ENCODE measurements at places on chromosomes 1 and 21. TPM values are rescaled to one million over a fixed set of nuclear protein-coding genes. Genes with fewer than 3 reads are reported as not detected.

DNA sequence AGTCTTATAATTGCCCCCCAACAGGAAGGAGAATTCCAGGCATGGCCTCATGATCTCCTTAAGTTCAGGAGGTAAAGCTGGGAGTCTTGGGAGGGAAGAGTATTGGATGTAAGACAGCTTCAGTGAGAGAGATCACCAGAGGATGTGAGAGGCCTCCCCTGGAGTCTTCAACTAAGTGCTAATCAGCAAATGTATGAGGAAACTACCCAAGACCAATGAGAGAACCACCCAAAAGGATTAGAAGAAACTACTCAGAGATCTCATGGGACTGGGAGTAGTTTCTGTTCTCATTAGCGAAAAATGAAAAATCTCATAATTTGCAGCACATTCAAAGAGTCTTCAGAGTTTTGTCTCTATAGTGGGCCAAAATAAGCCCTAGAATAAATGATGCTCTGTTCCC, 36.6 kb upstream of the WNT2B start:
- no peak for DNase-seq

SPRR3 gene
- total RNA-seq: not detected

GRCh38 chr1:39908534-39908933, 6.8 kb upstream of the MYCL start:
- DNase-seq: no peak

DNA sequence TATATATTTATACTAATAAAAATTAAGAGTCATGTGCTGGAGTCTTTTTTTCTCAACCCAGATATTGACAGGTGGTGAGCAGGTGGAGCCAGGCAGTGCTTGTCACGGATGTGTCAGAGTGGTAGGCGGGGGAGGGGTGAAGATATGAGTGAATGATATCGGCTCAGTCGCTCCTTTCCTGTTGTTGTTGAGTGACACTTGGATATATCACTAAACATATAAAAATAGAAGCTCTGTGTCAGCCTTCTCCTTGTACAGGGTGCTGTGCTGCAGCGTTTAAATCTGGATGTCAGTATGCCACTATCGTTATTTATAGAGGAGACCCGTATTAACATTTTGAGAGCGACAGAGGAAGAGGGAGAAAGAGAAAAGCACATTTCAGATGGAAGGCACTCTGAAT, 339.6 kb downstream of the NUF2 start:
- no peak for DNase-seq

DNA sequence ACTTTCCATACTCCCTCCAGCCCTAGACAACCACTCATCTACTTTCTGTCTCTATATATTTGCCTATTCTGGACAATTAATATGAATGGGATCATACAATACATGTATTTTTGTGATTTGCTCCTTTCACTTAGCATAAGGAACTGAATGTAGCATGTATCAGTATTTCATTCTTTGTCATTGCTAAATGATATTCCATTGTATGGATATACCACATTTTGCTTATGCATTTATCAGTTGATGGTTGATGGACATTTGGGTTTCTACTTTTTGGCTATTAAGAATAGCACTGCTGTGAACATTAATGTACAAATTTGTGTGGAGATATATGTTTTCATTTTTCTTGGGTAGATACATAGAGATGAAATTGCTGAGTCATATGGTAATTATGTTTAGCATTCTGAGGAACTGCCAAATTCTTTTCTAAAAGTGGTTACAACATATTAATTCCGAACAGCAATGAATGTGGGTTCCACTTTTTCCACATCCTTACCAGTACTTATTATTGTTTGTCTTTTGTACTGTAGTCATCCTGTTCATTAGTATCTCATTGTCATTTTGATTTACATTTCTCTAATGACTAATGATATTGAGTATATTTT, 121.0 kb downstream of the LRRC40 start:
- no peak for DNase-seq

SH2D5 gene
- 9.0 TPM for total RNA-seq

DNA sequence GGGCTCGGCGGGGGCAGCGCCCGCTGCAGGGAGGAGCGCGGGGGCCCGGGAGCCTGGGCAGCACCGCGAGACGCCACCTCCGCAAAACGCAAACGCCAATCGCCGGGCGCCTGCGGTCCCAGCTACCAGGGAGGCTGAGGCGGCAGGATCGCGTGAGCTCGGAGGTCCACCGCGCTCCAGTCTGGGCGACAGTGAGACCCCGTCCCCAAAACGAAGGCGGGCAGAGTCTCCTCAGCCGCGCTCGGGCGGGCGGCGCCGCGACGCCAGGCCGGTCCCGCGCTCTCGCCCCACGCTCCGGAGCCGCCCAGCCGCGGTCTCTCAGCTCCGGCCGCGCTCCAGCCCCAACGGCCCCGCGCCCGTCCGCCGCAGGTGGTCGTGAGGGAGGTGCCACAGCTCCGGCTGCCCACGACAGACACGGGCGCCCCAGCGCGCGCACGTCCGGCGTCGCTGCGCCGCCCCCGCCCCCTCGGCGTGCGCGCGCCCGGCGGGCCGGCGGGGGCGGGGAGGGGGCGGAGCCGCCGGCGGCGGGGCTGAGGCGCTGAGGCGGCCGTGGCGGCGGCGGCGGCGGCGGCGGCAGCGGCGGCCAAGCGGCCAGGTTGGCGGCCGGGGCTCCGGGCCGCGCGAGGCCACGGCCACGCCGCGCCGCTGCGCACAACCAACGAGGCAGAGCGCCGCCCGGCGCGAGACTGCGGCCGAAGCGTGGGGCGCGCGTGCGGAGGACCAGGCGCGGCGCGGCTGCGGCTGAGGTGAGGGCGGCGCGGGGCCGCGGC, at the start of gene ADARB1:
ADARB1 (plus strand) TSS at position 533 of the 770 bp plus-strand sequence. CDS start 97,077 bp downstream, outside the sequence.
- DNase-seq: peak; percentile 8

- DNase-seq: no peak
Measured at GRCh38 chr21:32189688-32190483, 89.0 kb downstream of the MIS18A start.

DNA sequence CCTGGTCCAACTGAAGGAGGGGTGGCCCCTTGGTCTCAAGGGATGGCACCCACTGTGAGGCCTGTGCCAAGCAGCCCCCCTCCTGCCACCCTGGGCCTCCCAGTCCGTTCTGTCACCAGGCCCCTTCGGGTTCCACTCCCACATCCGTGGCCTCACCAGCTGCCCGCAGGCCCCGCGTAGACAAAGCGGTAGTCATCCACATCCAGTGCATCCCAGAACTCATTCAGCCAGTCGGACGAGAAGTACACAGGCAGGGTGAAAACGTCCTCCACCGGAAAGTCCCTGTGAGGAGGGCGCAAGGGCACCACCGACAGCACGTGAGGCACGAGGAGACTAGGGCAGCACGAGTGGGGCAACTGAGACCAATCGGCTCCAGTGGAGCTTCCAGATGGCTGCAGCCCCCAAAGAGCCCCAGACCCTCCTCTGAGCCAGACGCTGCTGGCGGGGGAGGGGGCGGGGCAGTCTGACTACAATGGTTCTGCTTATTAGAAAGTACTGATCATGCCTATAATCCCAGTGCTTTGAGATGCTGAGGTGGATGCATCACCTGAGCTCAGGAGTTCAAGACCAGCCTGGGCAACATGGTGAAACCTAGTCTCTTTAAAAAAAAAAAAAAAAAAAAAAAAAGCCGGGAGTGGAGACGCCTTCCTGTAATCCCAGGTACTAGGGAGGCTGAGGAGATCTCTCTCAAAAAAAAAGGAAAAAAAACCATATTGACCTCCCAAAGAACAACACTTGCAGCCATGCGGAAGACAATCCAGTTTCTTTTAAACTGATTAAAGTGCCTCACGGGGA, 1.2 kb downstream of the JMJD4 start:
- DNase-seq: no peak

CHRNB2 gene
- 0.55 TPM for total RNA-seq

GRCh38 chr1:6513320-6513801, 21.9 kb upstream of the PLEKHG5 start:
- DNase-seq: no peak

DNA sequence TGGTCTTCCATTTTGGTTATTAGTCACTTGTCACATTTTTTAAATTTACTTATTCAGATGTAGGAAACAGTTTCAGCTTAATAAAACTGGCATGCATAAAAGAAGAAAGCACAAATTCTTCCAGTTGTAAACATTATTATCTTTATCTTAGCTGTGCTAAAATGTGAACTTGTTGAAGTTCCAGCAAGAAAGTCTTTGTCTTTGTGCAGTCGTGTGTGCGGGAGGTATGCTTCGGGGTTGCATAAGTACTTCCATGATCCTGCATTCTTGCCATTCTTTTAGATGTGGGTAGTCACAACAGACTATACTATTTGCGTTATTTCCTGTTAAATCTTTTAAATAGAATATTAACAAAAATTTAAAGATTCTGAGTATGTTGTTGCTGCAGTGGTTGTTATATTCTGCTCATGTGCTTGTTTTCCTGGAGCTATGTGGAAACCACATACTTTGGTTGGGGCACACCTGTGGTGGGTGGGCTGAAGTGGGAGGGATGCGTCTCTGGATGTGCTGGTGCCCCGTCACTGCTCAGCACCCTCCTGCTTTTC, 49.9 kb downstream of the CBS start:
- peak; percentile 98 for DNase-seq

- DNase-seq: no peak
Measured at GRCh38 chr1:31127266-31127665, 61.7 kb upstream of the PUM1 start.

DNA sequence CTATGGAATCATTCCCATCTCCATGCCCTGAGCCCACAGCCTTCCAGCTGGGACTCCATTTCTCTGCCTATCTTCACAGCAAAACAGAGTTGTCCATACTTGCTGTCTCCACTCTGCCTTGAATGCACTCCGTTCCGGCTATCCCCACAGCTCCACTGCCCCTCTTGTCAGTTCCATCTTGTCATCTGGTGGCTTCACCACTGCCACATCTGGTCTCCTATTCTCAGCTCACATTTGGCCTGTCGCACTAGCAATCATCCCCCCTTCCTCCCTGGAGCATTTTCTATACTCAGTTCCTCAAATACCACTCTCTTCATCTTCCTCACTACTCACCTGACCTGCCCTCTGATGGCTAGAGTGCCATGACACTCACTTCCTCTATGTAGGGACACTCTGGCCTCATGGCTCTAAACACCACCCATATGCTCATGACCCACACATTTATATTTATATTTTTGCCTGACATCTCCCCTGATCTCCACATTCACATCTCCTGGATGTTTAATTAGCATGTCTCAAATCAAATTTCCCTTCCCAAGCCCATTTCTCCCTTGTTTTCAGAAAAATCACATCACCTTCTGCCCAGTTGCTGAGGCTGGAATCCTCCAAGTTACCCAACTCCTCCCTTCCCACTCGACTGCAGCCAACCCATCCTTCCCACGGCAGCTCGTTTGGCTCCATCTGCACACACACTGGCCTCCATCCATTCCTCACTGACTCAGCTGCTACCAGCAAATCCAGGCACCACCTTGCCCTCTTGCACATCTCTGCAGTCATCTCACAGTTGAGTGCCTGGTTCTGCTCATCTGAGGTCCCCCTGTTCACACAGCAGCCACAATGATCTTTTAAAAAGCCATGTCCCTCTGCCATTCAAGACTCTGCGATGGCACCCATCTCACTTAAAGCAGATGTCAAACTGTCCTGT, 6.1 kb downstream of the ZNF692 start:
- DNase-seq: no peak

GSTM5 gene
- total RNA-seq: not detected

KLHL12 gene
- 40.6 TPM for total RNA-seq

GDAP2 gene
- total RNA-seq: 17.0 TPM

WNT9A gene
- total RNA-seq: 0.89 TPM

- no peak for DNase-seq
Measured at GRCh38 chr21:32212116-32212515, 66.7 kb downstream of the MIS18A start.

NFIA gene
- total RNA-seq: 8.2 TPM

INAVA gene
- 28.1 TPM for total RNA-seq
